ENCODE measurements at places on chromosomes 12 and 14. TPM values are rescaled to one million over a fixed set of nuclear protein-coding genes. Genes with fewer than 3 reads are reported as not detected.

The GPR68 gene
- 13.3 TPM for total RNA-seq

The TIMM9 gene
- total RNA-seq: 19.4 TPM

The DIO2 gene
- 14.1 TPM for total RNA-seq

The TAS2R10 gene
- total RNA-seq: 0.71 TPM

The TMEM119 gene
- 62.7 TPM for total RNA-seq

The CELA1 gene
- not detected for total RNA-seq

The ZFYVE26 gene
- 15.4 TPM for total RNA-seq

The SERPINA10 gene
- total RNA-seq: not detected

The RPS26 gene
- 82.2 TPM for total RNA-seq

The TTC9 gene
- total RNA-seq: under 0.01 TPM

The TNFRSF1A gene
- total RNA-seq: 112 TPM

The PKP2 gene
- 0.55 TPM for total RNA-seq

The BCL2L14 gene
- total RNA-seq: not detected

The CLEC4D gene
- total RNA-seq: not detected

The HOXC12 gene
- total RNA-seq: not detected

The CRIP1 gene
- 3.3 TPM for total RNA-seq

The BEST3 gene
- total RNA-seq: not detected

The LGR5 gene
- total RNA-seq: not detected

The RFX4 gene
- not detected for total RNA-seq

The CPNE6 gene
- total RNA-seq: not detected

The OAS1 gene
- 0.28 TPM for total RNA-seq

The SLC17A8 gene
- not detected for total RNA-seq

Measured in smooth muscle cell of bladder (primary cell).